ENCODE measurements at places on chromosomes 2 and 18.
A peak's percentile ranks its signal among the peaks of the same experiment; 100 is the strongest.

DNA sequence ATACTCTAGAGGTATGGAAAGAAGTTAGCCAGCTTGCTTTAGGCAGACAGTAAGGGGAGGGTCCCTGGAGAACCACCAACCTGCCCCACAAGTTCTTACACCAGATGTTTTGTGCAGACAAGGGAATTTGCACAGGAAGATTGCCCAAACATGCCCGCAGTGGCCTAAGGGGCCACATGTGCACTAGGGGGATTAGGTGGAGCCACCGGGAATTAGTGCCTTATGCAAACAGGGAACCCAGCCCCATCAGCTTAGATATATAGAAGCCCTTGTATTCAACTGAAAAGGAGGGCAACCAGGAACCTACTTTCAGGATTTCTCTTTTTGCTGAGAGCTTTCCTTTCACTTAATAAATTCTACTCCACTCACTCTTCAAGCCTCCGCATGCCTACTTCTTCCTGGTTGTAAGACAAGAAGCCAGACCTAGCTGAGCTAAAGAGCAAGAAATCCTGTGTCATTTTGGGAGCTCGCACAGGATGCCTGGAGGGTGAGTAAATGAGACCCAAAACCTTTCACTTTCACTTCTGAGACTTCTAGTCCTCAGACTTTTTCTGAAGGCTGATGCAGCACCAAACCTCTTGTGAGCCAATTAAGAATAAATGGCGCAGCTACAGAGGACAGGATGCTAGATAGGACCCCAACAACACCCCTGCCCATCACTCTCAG lies 146.3 kb downstream of the GCA start:
- DNase-seq: peak; percentile 45

DNA sequence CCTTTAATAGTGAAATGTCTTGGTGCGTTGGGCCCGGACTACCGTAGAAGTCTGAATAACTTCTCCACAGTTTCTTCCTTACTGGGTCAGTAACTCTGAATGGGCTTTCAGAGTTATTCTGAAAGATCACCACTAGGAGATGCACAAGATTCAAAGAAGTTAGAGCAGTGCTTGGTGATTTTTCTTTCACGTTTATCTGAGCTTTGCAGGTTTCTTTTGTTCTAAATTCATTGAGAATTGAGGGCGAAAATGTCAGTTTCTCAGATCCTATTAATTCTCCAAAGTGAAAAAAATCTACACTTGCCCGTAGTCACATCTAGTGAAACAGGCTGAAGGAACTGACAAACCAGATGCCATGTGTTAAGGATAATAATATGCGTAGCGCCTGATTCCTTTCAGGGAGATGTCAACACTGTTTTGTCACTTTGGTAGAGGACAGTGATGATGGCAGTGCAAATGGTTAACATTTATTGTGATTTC lies 70.1 kb downstream of the QPCT start:
- DNase-seq: peak; percentile 68

DNA sequence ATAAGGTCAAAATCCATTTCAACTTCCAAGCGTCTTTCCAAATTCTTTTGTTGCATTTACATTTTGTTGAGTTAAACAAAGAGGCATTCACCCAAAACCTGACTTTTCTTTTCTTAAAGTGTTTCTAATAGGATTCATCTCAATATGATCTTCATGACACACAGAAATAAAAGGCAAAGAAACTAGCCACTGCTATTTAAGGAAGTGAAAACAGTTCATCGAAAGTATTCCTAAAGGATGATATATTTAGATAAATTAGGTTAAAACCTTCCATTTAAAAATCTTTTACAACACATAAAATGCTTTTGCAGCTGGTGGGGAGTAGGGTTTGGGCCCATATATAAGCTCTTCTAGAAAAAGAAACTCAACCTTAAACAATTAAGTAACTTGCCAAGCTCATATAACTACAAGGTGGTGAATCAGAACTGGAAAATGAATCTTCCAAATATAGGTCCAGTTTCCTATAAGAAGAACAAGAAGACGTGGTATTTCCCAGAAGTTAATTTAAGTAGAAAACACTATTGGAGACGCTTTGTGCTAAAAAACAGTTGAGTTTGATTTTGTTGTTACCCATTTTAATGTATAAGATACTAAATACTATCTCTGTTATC lies 336.0 kb upstream of the HNRNPA3 start:
- no peak for DNase-seq

DNA sequence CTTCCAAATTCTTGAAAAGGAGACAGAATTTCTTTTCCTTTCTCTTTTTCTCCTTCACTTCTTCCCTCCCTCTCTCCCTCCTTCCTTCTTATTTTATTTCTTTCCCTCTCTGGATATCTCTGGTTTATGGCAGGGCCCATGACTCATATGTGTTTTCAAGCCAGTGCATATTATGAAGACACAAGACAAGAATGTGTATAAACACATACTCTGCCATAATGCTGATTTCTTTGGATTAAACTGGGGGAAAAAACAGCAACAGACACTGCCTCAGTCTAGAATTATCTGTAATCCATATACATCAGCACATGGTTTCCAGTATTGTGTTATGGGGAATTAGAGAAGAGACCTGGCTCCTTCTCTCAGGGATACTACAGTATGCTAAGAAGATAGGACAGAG lies 82.8 kb upstream of the CPO start:
- no peak for DNase-seq

DNA sequence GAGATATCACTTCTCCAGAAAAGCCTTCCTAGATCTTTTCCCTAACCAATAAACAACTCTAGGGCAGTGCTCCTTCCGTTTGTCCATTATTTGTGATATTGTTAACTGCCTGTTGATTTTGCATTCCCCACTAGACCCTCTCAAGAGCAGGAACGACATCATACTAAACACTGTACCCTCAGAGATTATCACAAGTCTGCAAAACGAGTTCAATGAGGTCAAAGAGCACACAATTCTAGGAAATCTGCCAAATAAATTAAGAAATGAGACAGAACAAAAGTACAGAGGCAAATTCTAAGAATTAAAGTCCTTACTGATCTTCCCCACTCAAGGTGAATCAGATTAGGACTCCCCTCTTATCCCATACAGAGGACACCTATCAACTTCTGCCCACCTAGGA lies 7.6 kb downstream of the RTTN start:
- DNase-seq: no peak

DNA sequence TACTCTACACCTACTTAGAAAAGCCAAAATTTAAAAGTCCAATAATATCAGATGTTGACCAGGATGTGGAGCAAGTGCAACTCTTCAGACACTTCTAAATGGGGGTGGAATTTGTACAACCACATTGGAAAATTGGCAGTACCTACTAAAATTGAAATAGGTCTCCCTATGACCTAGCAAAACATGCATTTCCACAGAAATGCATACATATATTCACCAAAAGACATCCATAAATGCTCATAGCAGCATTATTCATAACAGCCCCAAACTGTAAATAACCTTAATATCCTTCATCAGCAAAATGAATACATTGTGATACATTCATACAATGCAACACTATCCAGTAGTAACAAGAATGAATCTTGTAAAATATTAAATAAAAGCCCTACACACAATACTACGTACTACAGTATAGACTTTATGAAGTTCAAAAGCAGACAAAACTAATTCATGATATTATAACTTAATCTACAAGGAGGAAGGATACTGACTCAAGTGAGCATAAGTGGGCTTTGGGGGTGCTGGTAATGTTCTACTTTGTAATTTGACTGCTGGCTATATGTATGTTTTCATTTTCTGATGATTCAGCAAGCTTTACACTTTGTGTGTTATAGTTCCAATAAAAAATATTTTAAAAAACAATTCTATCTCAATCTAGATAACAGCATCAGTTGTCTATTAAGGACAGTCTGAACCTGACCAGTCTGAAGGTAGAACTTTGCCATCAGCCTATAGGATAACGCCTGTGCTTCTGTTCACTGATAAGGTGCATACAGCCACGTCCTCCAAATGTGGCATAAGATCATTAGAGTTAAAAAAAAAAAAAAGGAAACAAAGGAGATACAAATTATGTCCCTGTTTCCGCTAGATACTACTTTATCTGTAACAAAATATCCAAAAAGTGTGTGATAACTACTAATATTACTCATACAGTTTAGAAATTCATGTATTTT lies 6.6 kb upstream of the TNFRSF11A start:
- no peak for DNase-seq

DNA sequence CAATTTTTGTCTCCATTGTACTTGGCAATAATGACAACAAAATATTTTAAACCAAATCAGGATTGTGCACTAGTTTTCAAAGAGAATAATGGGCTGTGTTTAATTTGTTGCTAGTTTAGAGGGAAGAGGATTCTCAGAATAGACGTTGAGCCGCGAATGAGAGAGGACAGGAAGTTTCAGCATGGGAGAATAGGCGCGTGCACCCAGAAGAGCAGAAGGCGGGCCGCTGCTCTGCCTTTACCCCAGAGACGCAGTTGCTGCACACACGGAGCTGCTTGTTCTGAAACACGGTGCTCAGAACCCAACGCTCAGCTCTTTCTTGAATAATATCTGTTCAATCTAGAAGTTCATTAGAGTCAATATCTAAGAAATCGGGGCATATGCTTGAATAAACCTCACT lies 223.4 kb downstream of the MYT1L start:
- no peak for DNase-seq

All from NCI-H82 (cell line).